ENCODE measurements at places on chromosomes 4 and X.

DNA sequence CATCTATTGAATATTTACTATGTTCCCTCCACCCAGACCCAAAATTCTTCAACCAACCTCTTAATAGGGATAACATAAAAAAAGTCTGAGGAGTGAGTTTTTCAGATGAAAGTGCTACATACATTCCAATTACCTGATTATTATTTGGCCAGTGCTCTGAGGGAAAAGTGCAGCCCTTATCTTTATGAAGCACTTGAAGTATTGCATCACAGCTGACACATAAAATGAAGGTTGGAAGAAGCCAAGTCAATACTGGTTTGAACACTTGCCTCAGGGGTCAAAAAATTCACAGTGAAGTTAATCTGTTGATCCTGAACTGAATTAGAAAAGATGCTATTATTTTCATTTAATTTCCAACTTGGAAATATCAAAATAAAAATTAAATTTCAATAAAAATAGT, 498.9 kb downstream of the INPP4B start:
- no peak for DNase-seq

GRCh38 chr4:138832563-138832962, 183.0 kb upstream of the NOCT start:
- no peak for DNase-seq

GRCh38 chrX:15204130-15204751, 65.6 kb downstream of the ASB9 start:
- no peak for DNase-seq

DNA sequence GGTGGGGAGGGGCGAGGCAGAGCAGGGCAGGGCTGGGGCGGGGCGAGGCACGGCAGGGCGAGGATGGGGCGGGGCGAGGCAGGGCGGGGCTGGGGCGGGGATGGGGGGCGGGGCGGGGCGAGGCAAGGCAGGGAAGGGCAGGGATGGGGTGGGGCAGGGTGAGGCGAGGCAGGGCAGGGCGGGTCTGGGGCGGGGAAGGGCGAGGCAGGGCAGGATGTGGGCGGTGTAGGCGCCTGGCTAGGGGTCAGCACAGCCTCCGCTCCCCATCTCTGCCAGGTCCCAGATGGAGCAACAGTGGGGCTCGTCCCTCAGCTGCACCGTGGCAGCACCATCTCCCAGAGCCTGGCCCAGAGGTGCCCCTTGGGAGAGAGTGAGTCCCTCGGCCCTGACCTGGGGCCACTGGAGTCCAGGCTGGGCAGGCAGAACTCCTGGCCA, 4.2 kb upstream of the SRPK3 start:
- DNase-seq: no peak

DNA sequence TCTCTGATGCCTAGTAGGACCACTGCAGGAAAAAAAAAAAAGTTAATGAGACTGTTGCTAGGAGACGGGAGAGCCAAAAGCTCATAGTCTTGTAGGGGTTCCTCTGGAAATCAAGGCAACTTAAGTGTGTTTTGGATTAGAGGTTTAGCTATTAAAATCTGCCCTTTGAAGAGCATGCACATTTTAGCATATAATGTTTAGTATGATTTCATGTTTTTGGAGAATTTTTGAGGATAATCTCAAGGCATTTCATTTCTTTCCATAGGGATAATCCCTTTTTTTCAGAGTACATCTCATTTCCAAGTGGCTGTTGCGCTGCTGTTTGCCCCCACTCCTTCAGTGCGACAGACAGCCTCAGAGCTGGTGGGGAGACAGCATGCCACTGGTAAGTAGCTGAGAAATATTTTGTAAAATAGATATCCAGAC, at the start of gene LINC00632:
TSS of gene LINC00632 (plus strand) at position 339 of the 426 bp plus-strand sequence.
- DNase-seq: no peak

DNA sequence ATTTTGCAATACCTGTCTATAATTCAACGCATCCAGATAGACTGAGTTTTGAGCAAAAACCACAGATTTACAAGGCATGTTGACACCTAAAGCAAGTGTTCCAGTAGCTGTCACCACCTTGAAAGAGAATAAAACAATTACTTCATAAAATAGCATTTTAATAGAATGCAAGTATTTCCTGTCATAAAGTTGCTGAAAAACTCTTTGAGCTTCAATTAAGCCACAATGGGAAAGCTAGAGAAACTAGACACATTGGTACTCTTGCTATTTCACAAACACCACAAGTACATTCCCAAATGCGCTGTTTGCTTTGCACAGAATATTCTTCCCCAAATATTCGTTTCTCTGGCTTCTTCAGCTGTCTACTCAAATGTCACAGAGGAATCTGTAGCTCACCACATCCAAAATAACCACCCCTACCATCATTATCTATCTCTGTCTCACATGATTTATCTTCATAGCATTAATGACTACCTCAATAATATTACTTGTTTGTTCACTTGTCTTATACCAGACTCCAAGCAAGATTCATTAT, 70.3 kb downstream of the DDX60 start:
- DNase-seq: peak; percentile 36

- no peak for DNase-seq
Observed at GRCh38 chrX:68895341-68895755, 66.5 kb downstream of the EFNB1 start.
